ENCODE measurements at places on chromosomes 4 and X.

DNA sequence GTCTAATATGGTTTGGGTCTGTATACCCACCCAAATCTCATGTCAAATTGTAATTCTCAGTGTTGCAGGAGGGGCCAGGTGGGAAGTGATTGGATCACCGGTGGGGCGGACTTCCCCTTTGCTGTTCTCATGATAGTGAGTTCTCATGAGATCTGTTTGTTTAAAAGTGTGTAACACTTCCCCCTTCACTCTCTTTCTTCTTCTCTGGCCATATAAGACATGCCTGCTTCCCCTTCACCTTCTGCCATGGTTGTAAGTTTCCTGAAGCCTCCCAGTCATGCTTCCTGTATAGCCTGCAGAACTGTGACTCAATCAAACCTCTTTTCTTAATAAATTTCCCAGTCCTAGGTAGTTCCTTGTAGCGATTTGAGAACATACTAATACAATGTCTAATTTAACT is 19.7 kb upstream of the SCRG1 start:
- DNase-seq, result no peak

- peak; percentile 92 for DNase-seq
Measured at GRCh38 chr4:80240976-80241375, 25.5 kb upstream of the FGF5 start.

- DNase-seq, result peak; percentile 66
Measured at GRCh38 chr4:156193800-156194199, 240.1 kb upstream of the CTSO start.

DNA sequence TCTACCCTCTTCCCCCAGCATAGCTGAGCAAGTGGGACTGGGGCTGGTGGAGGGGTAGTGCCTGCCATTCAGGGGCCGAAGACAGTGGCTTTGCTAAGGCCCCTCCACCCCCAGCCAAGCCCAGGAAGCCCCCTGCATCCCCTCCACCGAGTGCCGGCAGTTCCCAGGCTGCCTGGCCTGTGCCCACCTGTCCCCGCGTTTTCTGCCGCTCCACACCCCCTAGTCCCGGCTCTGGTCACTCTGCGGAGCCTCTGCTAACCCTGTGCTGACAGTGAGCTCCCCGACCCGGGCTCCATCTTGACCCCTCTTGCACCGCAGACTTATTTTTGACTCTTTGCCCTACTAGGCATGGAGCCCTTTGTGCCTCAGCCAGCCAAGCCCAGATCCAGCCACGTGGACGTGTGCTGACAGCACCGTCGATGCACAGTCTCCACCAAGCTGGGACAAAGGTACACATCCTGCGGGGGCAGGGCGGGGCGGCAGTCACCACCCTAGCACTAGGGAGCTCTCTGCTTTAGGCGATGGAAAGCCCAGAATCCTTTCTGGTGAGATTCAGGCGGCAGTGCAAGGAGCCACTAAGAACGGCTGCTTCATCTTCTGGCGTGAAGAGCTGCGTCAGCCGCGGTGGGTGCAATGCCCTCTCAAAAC is 96.6 kb downstream of the PHKA2 start:
- DNase-seq, result no peak

DNA sequence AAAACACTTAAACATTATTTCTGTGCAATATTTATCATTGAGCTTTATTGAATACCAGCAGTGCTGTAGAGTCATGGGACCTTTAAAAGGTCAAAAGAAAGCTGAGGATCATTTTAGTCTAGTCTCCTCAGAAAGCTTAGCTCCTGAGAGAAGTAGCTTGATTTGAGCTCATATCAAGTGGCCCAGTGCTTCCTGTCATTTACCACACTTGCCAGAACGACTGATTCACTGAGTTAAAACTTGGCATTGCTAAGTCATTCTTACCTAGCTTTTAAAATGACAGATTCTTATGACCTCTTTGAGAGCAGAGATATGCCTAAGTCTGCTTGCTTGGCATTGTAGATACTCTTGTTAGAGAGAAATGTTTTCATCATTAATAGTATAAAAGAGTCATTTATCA is 15.2 kb downstream of the SEPTIN11 start:
- DNase-seq, result no peak

- DNase-seq, result no peak
Measured at GRCh38 chr4:94457692-94458106, 6.0 kb downstream of the PDLIM5 start.

- DNase-seq, result no peak
Measured at GRCh38 chrX:35101901-35102300, 159.3 kb downstream of the FAM47B start.
